ENCODE measurements at places on chromosomes 3 and 15.

- DNase-seq, result peak; percentile 96
Measured at GRCh38 chr3:15796771-15797641, 773 bp downstream of the ANKRD28 start.

DNA sequence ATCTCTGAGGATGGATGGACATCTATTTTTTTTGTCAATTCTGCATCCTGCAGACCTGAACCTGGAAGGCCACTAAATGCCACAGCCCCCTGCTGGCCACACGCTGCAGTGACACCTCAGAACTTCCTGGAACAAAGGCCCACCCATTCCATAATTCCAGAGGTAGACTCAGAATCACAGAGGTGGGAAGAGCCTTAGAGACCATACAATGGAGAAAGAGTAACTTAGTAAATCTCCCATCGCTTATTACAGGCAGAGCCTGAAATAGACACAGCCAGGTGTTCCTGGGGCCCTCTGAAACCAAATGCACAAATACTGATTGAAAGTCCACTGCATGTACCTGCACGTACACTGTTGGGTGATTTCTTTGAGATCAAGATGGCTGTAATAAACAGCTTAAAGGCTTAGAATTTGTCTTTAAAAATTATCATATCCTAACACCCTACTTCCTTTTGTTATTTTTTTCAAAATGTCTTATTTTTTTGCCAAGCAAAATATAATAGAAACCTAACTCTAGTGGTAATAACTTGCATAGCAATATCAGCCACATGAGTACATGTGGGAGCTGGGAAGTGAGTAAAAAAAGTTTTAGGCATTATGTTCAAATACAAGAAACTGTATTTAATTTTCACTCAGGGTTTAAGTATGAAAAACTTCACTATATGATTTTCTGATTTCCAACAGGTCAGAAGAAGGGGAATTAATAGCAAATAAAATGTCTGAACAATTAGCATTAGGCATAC is 62.7 kb downstream of the EOMES start:
- peak; percentile 77 for DNase-seq

DNA sequence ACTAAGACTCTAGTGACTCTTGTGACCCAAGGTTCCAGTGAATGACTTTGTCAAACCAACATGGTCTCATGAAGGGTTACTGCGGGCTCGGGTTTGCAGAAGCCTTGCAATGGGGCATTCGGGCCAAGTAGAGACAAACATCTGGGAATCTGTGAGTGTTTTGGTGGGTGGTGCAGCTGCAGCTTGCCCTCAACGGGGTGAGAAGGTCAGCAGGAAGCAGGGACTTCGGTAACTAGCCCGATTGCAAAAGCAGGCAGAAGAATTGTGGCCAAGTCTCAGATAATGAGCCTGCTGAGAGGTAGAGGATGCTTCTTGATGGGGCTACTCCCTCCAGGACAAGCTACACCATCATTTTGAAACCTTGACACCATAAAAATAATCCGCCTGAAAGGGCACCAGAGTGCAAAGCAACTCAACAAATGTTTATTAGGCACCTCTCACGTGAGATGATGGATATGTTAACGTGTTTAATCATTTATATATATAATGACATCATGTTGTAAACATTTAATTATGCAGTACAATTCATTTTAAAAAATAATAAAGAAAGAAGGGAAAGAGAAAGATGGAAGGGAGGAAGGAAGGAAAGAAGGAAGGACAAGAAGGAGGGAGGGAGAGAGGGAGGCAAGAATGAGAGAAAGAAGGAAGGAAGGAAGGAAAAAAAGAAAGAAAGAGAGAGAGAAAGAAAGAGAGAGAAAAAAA is 263.9 kb upstream of the IGF1R start:
- no peak for DNase-seq

DNA sequence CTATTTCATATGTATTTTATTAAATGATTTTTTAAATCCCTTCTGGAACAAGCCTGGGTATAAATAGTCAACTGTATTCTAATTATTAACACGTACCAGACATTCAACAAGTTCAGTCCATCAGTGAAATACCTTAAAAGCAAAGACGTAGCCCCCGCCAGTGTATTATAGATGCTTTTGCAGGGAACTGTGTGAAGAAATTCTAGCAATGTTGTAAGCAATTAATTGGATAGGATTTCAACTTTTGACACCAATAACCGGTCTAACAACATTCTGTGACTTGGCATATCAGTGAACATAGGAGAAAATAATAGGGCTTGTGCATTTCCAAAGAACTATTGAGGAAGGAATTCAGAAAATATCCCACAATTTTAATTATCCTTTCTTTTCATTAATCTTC is 67.2 kb upstream of the TGFBR2 start:
- no peak for DNase-seq

GRCh38 chr3:46070595-46071093 is 43.4 kb upstream of the XCR1 start:
- DNase-seq, result no peak

GRCh38 chr3:186214670-186215069 is 105.8 kb upstream of the ETV5 start:
- DNase-seq, result no peak

- DNase-seq, result no peak
Measured at GRCh38 chr15:42553554-42553953, 4.9 kb downstream of the HAUS2 start.

GRCh38 chr3:102259663-102260062 is 175.2 kb upstream of the ZPLD1 start:
- no peak for DNase-seq

GRCh38 chr3:38143511-38143910 is 5.0 kb downstream of the MYD88 start:
- no peak for DNase-seq

GRCh38 chr15:88656760-88657221 is 18.0 kb downstream of the ISG20 start:
- no peak for DNase-seq

DNA sequence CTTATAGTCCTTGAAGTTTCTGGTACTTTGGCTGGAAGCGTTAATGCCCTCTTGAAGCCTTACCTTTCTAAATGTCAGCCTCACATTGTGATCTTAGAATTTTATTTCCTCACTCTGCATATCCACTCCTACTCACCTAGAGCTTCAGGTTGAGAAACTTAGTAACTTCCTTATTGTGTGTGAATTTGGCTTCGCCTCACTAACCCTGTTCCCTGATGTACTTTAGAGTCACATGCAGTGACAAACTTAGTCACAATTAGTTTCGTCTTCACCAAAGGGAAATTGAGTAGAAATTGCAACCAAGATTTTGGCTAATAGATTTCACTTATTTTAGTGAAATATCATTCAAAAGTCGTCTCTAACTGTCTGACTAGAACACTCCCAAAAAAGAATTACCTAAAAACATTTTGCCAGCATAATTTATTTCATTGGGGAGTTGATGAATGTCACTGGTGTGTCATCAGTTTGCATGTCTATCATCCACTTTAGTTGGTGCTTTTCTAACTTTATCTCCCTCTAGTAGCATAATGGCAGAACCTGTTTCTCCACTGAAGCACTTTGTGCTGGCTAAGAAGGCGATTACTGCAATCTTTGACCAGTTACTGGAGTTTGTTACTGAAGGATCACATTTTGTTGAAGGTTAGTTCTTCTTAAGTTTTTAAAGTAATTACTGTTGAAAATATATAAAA is 960 bp downstream of the MFN1 start:
- DNase-seq, result no peak

DNA sequence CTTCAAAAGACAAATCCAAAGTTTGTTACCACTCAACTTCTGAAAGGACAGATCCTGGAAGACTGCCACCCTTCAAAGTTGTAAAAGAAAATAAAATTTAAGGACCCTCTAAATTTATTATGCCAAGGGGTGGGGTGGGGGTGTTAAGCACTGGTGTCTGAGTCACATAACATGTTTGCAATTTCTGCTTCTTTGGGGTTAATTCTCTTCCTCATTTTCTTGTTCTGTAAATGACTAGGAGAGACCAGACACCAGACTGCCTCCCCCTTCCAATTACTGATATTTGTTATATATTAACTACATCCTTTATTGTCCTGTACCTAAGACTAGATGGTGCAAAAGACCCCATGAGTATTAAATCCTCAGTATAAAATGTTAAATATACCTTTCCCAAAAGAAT is 242.8 kb downstream of the ZNF385D start:
- no peak for DNase-seq

DNA sequence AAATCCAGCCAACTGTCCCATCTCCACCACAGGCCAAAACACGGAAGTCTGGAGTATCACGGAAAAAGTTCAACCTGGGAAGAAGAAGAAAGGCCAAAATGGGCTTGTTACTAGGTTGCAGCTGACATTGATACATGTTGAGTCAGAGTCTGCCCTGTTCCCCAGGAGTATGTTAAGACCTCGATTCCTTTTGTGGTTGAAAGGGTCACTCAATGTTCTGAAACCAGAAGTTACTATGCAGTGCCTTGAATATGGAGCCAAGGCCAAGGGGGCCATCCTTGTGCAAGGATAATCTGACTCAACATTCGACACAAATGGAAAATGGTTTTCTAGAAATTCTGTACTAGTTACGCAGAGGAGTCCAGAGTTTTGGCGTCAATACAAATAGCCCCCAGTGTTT is 104.2 kb downstream of the DGKG start:
- no peak for DNase-seq

GRCh38 chr3:153601374-153601853 is 439.4 kb downstream of the RAP2B start:
- DNase-seq, result no peak

DNA sequence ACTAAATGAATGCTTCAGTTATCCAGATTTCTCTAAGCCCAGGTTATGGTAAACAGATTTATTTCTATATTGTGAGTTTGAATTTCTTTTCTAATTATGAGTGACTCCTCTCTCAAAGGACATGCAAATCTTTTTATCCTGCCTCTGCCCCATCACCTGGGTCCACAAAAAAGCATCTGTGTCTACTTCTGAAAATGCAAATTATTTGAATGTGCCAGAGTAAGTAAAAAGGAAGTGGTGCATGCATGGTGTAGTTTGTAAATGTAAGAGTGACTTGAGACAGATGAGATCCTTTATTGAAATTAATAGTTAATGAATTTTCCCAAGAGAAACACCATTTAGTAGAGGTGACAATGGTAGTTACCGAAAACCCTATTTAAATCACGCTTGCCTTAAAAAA is 26.9 kb downstream of the MCTP2 start:
- no peak for DNase-seq

- DNase-seq, result no peak
Measured at GRCh38 chr15:76996526-76997401, 1.8 kb downstream of the PSTPIP1 start.

- DNase-seq, result peak; percentile 46
Measured at GRCh38 chr3:127673191-127674100, 694 bp downstream of the ABTB1 start.

GRCh38 chr3:108123326-108123725 is 32.5 kb upstream of the CD47 start:
- DNase-seq, result peak; percentile 28
